Stimulated activated CD8-positive, alpha-beta memory T cell treated with anti-CD3 and anti-CD28 coated beads, Interleukin-2, amount 100 ng/mL, for 48 hours (primary cell): ENCODE measurements at places on chromosomes 11 and 22.

- no peak for DNase-seq
These were observed 3.6 kb upstream of the MRPL23 start for GRCh38 chr11:1943576-1943975.

GRCh38 chr11:34439610-34440198 lies 970 bp downstream of the CAT start:
- no peak for DNase-seq

GRCh38 chr11:11189506-11189905 lies 163.5 kb downstream of the CSNK2A3 start:
- DNase-seq: no peak

DNA sequence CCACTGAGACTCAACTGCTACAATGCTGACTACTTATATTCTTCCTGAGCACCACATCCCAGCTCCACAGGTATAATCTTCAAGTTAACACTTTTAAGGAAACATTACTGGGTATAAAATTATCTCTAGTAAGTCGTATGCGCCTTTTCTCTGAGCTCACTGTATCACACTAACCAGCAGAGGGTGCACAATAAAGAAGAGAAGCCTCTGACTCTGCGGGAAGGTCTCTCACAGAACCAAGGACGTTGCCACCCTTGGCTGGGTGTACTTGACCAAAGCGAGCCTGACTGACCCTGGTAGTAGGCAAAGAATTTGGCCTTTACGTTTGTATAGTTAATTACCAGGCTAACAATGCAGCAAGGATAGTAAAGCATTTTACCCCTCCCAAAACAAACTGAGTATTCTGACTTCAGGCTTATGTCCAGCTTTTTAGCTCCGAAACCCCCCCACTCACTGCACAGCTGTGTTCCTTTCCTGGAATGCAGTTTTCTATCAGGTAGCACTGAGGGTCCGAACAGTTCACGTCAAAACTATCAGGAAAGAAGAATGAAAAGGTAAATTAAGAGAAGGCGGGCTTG lies at the start of gene BTBD18:
Gene BTBD18 (minus strand): TSS at position 144 of the 578 bp plus-strand sequence. CDS start 631 bp downstream, outside the sequence.
- DNase-seq: no peak

- no peak for DNase-seq
These were observed at the start of gene FIBIN for GRCh38 chr11:26993965-26994457. Gene FIBIN (plus strand): TSS chr11:26994112. CDS start chr11:26994527, 415 bp downstream.

- no peak for DNase-seq
These were observed 344.5 kb upstream of the PLET1 start for GRCh38 chr11:112605093-112605666.

DNA sequence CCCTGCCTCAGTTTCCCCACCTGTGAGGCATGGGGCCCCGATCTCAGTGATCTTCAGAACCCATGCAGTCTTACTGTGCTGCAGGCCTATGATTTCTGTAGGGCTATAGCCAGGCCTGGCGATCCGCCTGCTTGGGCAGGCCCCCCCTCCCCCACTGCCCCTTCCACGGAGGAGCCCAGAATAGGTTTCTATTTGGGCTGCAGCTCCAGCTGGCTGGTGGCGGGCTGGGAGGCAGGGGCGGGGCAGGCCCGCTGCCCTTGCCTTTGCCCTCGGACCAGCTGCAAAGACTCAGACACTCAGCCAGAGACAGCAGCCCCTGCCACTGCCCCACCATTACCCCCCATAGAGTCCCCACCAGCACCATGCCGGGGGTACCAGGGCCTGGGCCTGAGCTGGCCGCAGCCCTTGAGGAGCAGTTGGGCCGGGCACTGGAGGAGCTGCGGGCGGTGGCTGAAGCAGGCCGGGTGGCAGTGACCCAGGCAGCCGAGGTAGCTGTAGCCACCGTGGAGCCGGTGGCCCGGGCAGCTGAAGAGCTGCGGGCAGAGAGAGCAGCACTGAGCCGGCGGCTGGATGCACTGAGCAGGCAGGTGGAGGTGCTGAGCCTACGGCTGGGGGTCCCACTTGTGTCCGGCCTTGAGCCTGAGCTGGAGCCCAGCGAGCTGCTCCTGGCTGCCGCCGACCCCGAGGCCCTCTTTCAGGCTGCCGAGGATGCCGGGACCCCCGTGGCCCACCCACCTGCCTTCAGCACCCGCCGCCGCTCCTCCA lies 12.2 kb downstream of the SMTN start:
- DNase-seq: no peak
